ELR (cell line): ENCODE measurements at places on chromosomes 4 and X.

DNA sequence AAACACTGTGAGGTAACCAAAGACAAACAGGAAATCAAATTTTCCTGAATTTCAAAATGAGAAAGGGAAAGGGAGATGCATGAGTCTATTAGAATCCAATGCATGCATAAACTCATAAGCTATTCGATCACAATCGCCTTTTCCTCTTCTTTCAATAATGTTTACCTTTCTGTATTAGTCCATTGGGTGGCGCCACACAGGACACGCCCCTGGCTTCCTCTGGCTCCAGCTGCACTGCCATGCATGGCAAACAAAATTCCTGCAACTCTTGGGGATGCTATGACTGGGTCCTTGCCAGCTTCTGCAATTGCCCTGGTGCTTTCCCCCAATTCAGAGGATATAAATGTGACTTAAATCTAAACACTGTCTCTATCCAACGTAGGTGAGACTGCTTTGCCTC lies 424.5 kb upstream of the PCDH7 start:
- no peak for DNase-seq

DNA sequence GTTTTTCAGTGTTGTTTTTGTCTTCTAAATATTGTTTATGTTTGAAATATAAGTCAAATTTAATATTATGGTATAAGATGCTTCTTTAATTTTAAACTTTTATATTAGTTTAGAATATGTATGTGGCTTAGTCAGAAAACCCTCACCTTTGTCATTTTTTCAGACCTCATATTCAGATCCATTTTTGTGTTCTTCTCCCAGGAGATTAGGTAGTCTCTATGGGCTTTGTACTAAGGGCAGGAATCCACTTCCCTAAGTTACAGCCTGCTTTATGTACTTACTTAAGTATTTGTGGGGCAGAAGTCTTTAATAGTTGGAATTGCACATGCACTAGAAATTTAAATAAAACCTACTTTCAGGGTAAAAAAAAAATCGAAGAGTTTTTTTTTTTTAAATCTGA lies 63.5 kb upstream of the TENM3 start:
- DNase-seq: no peak

DNA sequence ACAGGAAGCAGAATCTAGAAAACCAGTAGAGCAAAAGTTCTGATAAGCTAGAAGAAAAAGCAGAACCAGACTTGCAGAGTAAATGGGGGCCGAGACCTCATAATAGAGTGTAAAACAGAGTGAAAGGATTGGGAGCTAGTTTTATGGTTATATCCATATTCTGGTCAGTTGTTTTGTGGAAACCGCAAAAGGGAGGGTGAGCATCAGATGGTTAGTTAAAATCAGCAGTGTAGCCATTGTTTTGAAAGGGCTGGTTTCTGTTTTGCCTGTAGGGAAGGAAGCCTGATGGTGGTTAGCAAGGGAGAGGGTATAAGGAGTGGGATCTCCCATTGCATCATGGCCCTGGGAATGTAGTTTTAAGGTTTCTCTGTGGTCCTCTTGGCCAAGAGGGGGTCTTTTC lies 17.2 kb upstream of the CCNI start:
- peak; percentile 60 for DNase-seq

DNA sequence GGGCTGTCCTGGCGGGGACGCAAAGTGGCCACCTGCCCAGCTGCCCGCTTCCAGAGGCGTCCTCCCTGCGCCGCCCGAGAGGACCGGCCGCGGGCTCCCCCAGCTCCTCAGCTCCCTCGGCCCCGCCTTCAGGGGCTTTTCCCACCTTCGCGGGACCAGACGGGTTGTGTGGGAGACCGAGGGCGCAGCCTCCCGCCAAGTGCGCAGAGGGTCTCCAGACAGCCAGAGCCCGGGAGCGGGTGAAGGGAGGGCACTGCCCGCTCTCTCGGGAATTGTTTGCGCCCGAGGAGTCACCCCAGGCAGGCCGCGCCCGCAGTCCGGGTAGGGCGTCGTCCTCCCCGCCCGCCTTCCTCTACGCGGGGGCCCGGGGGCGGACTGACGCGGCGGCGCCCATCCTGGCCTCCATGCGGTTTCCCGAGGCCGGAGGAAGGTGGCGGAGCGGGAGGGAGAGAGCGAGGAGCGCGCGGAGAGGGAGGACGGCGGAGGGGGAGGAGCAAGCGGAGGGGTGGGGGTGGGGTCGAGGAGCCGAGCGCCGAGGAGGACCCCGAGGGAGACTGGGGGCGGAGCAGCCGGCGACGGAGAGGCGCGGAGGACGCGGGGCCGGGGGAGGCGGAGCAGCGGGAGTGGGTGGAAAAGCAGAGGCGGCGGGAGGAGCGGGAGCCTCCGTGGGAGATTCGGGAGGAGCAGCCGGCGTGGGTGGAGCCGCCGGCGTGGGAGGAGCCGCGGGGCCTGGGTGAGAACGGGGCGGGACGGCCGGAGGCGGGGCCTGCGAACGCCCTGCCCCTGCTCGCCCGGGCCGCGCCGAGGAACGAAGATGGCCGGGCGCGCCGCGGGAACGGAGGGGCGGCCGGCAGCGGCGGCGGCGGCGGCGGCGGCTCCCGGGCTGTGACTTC lies 47.5 kb downstream of the CLDN34 start:
- DNase-seq: peak; percentile 88

- DNase-seq: peak; percentile 11
Measured at GRCh38 chr4:71221510-71222466, 117.0 kb upstream of the SLC4A4 start.

GRCh38 chrX:8689473-8689872 lies 42.5 kb downstream of the ANOS1 start:
- DNase-seq: no peak

GRCh38 chrX:69163936-69164741 lies 1.1 kb downstream of the PJA1 start:
- peak; percentile 3 for DNase-seq

DNA sequence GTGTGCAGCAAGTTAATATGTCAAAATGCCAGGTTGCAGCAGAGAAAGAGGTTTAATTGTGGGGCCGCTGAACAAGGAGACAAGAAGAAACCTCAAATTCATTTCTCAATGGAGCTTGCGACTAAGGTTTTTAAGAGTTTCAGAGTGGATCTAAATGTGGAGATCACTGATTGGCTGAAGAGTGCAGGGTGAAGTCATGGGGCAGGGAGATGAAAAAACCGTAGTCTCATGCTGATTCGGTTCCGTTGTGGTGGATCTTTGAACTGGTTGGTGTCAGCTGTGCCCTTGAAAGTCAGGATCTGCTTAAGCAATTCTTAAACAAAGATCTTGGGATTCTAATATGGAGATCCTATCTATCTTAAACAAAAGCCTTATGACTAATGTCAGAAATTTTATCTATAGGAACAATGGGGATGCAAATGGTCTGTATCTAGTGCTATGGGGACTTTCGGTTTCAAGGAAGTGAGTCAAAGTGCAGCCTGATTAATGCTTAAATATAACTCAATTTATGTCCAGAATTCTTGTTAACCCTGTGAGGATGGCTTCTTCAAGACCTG lies 173.9 kb upstream of the CENPE start:
- DNase-seq: peak; percentile 58

- no peak for DNase-seq
Measured at GRCh38 chr4:46550471-46550870, 160.5 kb upstream of the GABRA2 start.

GRCh38 chr4:52425751-52426326 lies 233.3 kb downstream of the USP46 start:
- no peak for DNase-seq
